ENCODE measurements at places on chromosomes 16 and 17. TPM values are rescaled to one million over a fixed set of nuclear protein-coding genes. Genes with fewer than 3 reads are reported as not detected.

HASPIN gene
- total RNA-seq, result 3.9 TPM

DNA sequence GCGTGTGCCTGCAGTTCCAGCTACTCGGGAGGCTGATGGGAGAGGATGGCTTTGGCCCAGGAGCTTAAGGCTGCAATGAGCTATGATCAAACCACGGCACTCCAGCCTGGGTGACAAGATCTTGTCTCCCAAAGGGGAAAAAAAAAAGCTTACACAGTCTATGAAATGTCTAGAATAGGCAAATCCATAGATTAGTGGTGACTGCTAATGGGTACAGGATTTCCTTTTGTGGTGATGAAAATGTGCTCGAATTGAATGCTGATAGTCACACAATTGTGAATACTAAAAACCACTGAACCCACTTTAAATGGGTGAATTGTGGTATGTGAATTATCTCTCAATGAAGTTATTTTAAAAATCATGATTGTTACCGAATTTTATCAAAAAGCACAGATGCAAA is 14.9 kb downstream of the USP7 start:
- DNase-seq, result no peak

DNA sequence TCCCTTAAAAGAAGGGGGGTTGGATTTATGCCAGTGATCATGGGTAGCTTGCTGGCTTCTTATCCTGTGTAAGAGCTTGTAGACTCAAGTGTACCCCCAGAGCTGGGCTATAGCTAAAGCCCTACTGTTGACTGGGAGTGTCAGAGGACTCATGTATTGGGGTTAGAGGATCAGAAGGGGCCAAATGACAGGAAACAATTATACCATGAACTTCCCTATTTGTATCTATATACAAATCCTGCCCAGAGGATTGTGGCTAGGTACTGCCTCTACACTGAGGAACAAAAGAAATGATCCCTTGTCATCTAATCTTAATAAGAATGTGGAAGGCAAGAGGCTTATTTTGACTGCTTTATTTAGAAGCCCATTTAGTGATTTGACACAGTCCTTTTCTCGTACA is 14.3 kb downstream of the ZP2 start:
- DNase-seq, result no peak

SEZ6L2 gene
- 0.72 TPM for total RNA-seq

TMEM88 gene
- total RNA-seq, result not detected

DNA sequence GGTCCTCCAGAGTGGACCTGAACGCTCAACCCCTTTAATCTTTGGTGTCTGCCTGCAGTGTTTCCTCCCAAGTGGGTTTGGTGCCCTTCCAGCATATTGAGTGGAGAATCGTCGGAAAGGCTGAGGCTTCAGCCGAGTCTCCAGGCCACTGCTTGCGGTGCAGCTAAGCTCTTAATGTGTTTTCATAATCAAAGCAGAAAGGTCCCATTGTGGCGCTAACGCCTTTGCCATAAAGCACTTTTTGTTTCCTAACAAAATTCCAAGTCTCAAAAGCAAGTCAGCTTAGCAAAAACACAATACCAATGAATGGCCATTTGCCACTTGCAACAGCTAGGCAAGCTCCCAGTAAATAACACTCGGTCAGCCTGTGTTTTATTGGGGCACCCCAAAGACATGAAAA is 57.6 kb downstream of the KSR1 start:
- DNase-seq, result no peak

DNA sequence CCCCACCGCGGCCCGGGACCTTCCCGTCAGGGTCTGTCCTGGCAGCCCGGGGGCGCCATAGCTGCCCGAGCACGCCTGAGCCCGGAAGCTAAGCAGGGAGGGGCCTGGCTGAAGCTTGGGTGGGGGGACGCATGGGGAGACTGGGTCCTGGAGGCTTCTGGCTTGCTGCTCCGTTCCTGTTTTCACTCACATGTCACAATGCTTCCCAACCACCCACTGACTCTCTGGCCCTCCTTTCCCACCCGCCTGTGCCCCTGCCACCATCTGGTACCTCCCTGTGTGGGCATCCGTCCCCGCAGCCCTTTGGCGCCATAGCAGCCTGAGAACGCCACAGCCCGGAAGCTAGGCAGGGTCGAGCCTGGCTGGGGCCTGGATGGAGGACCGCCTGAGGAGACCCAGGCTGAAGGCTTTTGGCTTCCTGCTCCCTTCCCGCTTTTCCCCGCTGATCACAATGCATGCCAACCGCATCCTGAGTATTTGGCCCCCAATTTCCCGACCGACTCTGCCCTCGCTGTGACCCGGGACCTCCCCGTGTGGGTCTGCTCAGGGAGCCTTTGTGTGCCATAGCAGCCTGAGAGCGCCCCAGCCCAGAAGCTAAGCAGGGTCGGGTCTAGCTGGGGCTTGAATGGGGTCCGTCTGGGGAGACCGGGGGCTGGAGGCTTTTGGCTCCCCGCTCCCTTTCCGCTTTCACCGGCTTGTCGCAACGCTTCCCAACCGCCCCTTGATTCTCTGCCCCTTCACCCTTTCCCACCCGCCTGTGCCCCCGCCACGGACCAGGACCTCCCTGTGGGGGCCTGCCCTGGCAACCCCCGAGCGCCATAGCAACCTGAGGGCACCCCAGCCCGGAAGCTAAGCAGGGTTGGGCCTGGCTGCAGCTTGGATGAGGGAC is 2290.1 kb downstream of the TP53TG3F start:
- no peak for DNase-seq

DNA sequence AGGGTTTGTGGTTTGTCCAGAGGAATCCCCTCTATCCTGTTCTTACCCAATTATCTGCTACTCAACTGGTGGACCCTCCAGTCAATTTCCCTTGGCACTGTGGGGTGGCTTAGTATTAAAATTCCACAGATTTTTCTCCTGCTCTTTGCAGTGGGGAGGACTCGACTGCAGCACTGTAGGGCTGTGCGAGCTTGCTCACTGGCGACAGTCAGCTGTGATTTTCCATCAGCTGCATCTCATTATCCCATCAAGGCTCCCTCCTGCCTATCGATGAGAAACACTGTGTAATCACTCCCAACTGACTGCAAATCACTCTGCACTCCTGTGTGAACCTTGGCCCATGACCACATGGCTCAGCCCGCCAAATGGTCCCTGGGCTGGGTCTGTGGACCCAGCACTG is 90.5 kb upstream of the MAF start:
- no peak for DNase-seq
